Myocyte (in vitro differentiated cells): ENCODE measurements at places on chromosomes 12 and 14. TPM values are rescaled to one million over a fixed set of nuclear protein-coding genes. Genes with fewer than 3 reads are reported as not detected.

Gene RD3L
- total RNA-seq, result not detected in 2 replicates

Gene IQSEC3
- total RNA-seq, result not detected in 2 replicates

Gene VDR
- total RNA-seq, result 17.6 and 22.1 TPM in 2 replicates

Gene SERPINA1
- total RNA-seq, result not detected in 2 replicates

Gene GLIPR1
- 15.9 and 20.7 TPM in 2 replicates for total RNA-seq

Gene GPRC5A
- total RNA-seq, result 0.42 and 1.4 TPM in 2 replicates

Gene NDUFA12
- total RNA-seq, result 254 and 256 TPM in 2 replicates

Gene SYCP3
- total RNA-seq, result 0.05 and 0.21 TPM in 2 replicates

- DNase-seq, result no peak
These were observed 1.9 kb downstream of the ATP6V0A2 start for GRCh38 chr12:123713823-123714585.

DNA sequence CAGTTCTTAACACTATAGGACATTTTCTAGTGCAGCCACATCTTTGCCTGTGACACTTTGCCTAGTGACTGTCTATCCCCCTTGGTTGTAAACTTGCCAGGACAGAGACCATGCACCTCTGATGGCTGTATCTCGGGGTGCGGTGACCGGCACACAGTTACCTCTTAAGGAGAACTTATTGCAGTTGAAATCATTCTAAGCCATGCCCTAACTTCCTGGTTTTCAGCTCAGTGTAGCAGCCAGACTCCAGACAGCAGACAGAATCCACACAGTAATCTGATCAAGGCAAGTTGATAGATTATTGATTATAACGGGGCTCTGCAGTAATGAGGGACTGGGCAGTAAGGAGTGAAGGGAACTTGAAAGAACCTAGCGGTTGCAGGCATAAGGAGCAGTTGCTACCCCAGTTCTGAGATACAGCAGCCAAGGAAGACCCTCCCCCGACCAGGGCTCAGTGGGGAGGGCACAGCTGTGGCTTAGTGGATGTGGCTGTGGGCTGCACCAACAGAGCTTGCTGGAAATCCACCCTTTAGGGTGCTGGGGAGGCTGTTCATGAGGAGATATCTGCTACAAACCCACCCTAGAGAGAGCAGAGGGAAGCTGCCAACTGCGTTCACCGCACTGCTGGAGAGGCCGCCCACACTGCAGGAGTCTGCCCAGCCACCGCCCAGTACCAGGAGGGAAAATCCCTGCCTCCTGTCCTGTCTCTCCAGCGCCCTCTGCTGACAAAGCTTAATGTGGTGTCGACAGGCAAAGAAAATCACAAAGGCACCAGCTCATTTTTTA is 58.2 kb upstream of the BEGAIN start:
- peak; percentile 69 for DNase-seq

GRCh38 chr14:61187196-61187905 is 93.8 kb downstream of the TMEM30B start:
- peak; percentile 65 for DNase-seq

- DNase-seq, result no peak
These were observed 126.6 kb downstream of the PPM1H start for GRCh38 chr12:62808166-62808879.

DNA sequence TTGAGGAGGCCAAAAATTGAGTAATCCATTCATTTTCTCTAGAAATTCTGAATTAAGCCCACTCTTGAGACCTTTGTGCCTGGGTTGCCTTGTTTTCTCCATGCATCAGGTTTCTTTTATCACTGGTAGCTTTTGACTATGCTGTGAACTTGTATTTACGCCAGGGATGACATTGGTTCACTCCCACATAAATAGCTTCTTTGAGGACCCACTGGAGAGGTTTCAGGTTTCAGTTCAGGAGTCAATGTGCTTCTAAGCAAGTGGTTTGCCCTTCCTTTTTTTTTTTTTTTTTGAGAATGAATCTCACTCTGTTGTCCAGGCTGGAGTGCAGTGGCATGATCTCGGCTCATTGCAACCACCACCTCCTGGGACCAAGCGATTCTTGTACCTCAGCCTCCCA is 10.2 kb upstream of the SLC17A8 start:
- DNase-seq, result peak; percentile 19

GRCh38 chr14:51208982-51209381 is 31.1 kb upstream of the TMX1 start:
- DNase-seq, result no peak

DNA sequence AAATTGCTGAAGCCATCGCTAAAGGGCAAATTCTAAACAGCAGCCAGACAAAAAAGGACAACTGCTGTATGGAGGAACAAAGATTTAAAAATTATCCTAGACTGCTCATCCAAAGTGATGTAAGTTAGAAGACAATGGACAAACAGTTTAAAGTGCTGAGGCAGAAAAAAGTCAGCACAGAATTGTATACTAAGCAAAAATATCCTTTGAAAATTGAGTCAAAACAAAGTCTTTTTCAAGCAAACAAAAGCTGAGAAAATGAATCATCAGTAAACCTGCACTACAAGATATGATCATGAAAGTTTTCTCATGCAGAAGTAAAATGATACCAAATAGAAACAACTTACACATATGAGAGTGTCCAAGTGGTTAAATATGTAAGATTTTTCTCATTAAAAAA is 43.6 kb downstream of the EML5 start:
- no peak for DNase-seq

DNA sequence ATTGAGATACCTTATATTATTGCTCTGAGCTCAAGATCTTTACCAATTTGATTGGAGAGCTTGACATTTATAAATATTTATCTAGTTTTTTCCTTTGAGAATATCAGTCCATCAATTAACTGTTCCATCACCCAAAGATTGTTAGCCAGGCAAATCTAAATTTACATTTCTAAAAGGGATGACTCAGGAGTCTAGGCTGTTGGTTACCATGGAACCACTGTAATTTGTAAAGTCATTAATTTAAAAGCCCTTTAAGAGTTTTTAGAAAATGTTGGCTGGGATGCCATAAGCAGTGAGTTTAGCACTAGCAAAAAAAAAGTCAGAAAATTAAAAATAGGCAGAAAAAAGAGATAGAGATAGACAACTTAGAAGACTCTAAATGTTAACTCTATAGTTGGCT is 19.5 kb upstream of the SERPINA1 start:
- no peak for DNase-seq

DNA sequence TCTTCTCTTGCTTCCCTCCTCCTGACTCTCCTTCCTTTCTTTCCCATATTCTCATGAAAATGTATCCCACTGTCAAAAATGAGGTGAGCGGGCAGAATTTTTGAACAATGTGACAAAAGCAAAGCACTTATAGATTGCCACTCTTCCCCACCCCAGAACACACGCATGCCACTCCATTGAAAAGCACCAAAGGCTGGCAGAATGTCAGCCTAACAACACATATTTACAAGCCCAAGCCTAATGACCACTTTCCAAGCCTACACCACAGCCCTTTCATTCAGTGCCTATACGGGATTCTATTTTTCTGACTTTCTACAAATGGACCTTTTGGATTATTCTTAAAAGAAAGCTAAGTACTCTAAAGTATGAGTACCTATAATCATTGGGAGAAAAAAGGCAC is 62.9 kb upstream of the METAP2 start:
- DNase-seq, result no peak

GRCh38 chr12:110750784-110751461 is 8.2 kb upstream of the PPP1CC start:
- peak; percentile 52 for DNase-seq

DNA sequence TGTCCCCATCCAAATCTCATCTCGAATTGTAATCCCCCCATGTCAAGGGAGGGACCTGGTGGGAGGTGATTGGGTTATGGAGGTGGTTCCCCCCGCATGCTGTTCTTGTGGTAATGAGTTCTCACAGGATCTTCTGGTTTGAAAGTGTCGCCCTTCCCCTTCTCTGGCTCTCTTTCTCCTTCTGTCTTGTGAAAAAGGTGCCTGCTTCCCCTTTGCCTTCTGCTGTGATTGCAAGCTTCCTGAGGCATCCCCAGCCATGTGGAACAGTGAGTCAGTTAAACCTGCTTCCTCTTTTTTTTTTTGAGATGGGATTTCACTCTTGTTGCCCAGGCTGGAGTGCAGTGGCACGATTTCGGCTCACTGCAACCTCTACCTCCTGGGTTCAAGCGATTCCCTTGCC is 104.0 kb downstream of the CCDC91 start:
- DNase-seq, result no peak

DNA sequence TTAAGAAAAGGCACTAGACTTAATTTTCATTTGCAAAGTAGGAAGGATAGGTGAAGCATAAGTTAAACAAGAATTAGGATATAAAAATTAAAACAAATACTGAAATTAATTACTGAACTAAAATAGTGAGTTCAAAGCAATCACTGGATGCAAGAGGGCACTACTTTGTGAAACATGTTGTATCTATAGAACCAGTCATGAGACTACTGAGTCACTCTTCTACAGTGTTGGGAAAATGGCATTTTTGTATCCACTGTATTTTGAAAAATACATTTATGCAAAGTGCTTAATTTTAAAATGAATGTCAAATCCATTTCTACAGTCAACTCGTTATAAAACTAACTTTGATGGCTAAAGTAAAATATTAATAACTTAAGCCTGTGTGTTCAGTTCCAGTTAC is 47.9 kb downstream of the SEL1L start:
- DNase-seq, result no peak
